ENCODE measurements at places on chromosomes 13 and 19. TPM values are rescaled to one million over a fixed set of nuclear protein-coding genes. Genes with fewer than 3 reads are reported as not detected.

LAIR1 gene
- 11.8 TPM for total RNA-seq

PGLYRP1 gene
- total RNA-seq = not detected

MCEMP1 gene
- 1.2 TPM for total RNA-seq

ZNF844 gene
- 8.8 TPM for total RNA-seq

IGFL1 gene
- 1.2 TPM for total RNA-seq

DNA sequence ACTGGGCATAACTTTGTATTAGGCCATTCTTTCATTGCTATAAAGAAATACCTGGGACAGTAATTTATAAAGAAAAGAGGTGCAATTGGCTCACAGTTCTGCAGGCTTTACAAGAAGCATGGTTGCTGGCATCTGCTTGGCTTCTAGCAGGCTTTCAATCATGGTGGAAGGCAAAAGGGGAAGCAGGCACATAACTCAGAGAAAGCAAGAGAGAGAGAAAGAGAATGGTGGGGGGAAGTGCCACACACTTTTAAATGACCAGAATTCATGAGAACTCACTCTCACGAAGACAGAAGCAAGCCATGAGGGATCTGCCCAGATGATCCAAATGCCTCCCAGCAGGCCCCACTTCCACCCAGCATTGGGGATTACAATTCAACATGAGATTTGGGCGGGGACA is 179.7 kb downstream of the SPRY2 start:
- no peak overlapping the region for H3K4me3 ChIP-seq
- H3K36me3 ChIP-seq = no peaks in the 10 kb centered on the region
- no peaks in the 10 kb centered on the region for H3K4me1 ChIP-seq
- no peaks in the 10 kb centered on the region for H3K27me3 ChIP-seq
- no peak overlapping the region for H3K27ac ChIP-seq
- ATAC-seq = no peak

DNA sequence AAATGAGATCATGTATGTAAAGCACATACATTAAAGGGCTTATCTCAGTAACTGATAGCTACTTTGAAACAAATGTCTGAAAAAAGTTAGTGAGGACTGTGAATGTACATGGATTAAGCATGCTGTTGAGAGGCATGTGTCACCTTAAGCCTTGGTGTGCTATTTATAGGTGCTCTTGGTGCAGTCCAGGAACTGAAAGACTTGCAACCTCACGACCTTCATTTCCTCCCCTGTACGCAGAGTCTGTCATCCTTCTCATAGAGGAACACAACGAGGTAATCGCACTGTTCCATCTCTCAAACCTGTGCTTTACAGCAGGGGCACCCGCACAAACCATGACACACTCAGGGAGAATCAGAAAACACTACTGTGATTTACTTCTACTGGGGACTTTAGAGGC is 65.6 kb downstream of the UFM1 start:
- H3K4me3 ChIP-seq = no peak overlapping the region
- no peak for ATAC-seq
- H3K4me1 ChIP-seq = no peaks in the 10 kb centered on the region
- H3K27me3 ChIP-seq = no peaks in the 10 kb centered on the region

DNA sequence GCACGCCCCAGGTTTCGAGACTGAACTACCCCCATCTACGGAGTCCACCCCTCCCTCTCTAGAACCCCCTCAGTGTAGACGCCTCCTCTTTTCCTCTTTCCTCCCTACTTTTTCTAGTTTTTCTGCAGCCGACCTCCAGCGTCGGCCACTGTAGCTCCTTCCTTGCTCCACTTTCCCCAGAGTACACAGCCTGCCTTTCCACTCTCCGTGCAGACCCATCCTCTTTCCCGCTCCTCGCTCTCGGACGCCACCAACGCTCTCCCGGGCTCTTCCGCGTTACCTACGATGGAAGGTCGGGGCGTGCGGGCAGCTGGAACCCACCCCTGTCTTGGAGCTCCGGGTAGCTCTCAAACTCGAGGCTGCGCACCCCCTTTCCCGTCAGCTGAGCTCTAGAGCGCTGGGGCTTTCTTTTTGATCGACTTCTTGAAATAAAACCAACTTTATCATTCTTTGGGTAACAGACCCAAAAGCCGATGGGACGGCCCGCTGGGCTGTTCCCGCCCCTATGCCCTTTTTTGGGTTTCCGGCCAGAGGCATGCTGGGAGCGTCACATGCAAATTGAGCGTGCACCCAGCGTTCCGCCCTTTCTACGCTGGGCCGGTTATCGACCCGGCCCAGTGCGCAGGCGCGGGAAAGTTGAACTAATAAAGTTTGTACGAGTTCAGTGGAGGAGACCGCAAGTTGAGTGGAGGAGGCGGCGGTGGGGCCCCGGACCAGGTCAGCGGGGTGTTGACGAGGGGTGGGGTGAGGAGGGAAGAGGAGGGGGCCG is at the start of the genes BCL2L12 and IRF3:
Gene BCL2L12 (plus strand): TSS at position 583 of the 769 bp plus-strand sequence. CDS start 760 bp downstream, outside the sequence.
Gene IRF3 (minus strand): TSS at position 507 of the 769 bp plus-strand sequence. CDS start 1,019 bp downstream, outside the sequence.
- no peaks in the 10 kb centered on the region for H3K36me3 ChIP-seq
- ATAC-seq = peak; percentile 94
- H3K27me3 ChIP-seq = no peaks in the 10 kb centered on the region
- H3K27ac ChIP-seq = peak within 1 kb of the TSS; percentile 95

- H3K4me3 ChIP-seq = peak overlapping the region; percentile 84
- H3K36me3 ChIP-seq = peaks cover under 1% of the 10 kb centered on the region
- H3K27me3 ChIP-seq = no peaks in the 10 kb centered on the region
- peak overlapping the region; percentile 99 for H3K27ac ChIP-seq
- peak; percentile 58 for ATAC-seq
- no peaks in the 10 kb centered on the region for H3K4me1 ChIP-seq
These were observed 603 bp downstream of the RFX1 start for GRCh38 chr19:14005349-14006084.

DNA sequence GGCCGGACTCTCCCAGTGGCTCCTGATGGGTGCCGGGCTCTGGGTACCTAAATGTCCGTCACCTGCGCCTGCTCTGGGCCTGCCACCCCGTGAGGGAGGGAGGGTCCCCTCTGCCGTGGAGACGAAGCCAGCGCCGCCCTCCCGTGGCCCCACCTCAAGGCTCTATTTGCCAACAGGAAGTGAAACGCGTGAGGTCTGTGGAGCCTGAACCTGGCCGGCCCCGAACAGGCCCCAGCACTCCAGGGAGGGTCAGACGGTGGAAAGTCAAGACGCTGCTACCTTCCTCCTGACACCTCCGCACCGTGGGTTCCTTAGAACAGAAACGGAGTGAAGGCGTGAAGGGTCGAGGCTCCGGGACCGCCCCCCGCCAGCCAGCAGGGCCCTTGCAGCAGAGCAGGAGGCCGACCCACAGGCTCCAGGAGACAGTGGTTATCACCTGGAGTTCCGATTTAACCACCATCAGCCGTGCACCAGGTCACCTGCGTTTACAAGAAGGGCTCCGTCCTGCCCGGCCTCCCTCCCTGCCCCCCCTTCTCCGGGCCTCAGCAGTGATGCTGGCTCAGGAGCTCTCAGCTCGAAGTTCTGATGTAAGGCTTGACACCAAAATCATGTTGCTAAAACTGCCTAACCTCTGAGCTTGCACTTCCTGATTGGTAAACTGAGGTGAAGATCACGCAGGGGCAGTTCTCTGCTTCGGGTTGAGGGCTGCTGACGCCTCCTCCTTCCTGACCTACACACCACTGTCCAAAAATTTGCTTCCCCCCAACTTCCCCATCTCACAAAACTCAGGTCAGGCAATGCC is 50.9 kb upstream of the C13orf46 start:
- no peaks in the 10 kb centered on the region for H3K36me3 ChIP-seq
- no peak for ATAC-seq
- H3K4me3 ChIP-seq = no peak overlapping the region
- no peak overlapping the region for H3K27ac ChIP-seq
- H3K4me1 ChIP-seq = peaks cover 27% of the 10 kb centered on the region

GRCh38 chr13:58858870-58859371 is 1227.4 kb downstream of the PCDH17 start:
- no peaks in the 10 kb centered on the region for H3K4me1 ChIP-seq
- no peak for ATAC-seq
- H3K36me3 ChIP-seq = no peaks in the 10 kb centered on the region
- H3K27me3 ChIP-seq = no peaks in the 10 kb centered on the region

GRCh38 chr19:43362179-43362578 is 8.7 kb downstream of the CD177 start:
- no peak overlapping the region for H3K4me3 ChIP-seq
- no peak for ATAC-seq
- no peaks in the 10 kb centered on the region for H3K4me1 ChIP-seq
- peaks cover 24% of the 10 kb centered on the region for H3K27me3 ChIP-seq

- no peak overlapping the region for H3K4me3 ChIP-seq
- no peaks in the 10 kb centered on the region for H3K36me3 ChIP-seq
- H3K4me1 ChIP-seq = no peaks in the 10 kb centered on the region
These were observed 121.9 kb upstream of the TMTC4 start for GRCh38 chr13:100796463-100796862.

GRCh38 chr13:27170221-27170515 is 1.4 kb downstream of the USP12 start:
- no peak for ATAC-seq
- H3K4me3 ChIP-seq = peak overlapping the region; percentile 96
- no peaks in the 10 kb centered on the region for H3K27me3 ChIP-seq
- H3K36me3 ChIP-seq = no peaks in the 10 kb centered on the region
- peak overlapping the region; percentile 99 for H3K27ac ChIP-seq

DNA sequence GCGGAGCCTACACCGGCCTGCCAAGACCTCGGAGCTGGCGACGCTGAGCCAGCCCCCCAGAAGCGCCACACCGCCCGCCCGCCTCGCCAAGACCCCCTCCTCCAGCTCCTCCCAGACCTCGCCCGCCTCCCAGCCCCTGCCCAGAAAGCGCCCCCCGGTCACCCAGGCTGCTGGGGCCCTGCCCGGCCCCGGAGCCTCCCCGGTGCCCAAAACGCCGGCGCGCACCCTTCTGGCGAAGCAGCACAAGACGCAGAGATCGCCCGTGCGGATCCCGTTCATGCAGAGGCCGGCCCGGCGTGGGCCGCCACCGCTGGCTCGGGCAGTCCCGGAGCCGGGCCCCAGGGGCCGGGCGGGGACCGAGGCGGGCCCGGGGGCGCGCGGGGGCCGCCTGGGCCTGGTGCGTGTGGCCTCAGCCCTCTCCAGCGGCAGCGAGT is 10.2 kb downstream of the C19orf25 start:
- peaks cover 99% of the 10 kb centered on the region for H3K27me3 ChIP-seq
- H3K4me3 ChIP-seq = no peak overlapping the region
- no peak overlapping the region for H3K27ac ChIP-seq
- ATAC-seq = no peak

- no peak overlapping the region for H3K27ac ChIP-seq
- H3K27me3 ChIP-seq = peaks cover 19% of the 10 kb centered on the region
- ATAC-seq = no peak
- H3K36me3 ChIP-seq = no peaks in the 10 kb centered on the region
- H3K4me1 ChIP-seq = no peaks in the 10 kb centered on the region
These were observed 157.6 kb upstream of the OBI1 start for GRCh38 chr13:78816592-78816991.

DNA sequence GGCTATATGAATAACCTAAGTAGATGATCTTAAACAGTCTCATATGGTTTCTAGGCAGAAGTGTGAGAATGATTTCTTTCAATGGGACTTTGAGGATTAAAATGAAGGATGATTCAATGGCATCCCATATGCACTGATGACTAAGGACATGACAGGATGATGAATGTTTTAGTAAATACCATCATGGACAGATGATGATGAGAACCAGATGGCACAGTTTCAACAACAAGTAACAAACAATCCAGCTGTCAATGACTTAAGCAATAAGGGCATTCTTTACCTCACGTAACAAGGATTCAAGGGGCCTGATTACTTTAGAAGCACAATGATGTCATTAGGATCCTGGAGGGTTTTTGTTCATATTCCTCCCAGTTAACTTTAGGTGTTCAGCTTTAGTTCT is 2678.4 kb downstream of the PCDH9 start:
- no peak overlapping the region for H3K27ac ChIP-seq
- H3K27me3 ChIP-seq = no peaks in the 10 kb centered on the region
- H3K36me3 ChIP-seq = no peaks in the 10 kb centered on the region

DNA sequence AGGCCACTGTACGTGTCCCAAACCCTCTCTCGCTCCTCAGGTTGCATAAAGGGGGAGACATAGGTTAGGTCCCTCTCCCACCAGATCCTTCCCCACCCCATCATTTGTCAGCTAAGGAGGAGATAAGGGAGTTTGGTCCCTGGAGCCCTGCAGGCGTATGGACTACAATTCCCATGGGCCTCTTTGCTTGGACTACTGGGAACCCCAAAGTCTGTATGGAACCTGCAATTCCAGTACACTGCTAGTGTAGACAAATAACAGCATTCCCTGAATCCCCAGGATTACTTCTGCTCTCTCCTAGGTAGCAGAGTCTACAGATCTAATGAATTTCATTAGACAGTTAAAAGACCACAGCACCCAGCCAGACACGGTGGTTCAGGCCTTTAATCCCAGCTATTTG is 16.0 kb upstream of the HSD17B14 start:
- no peak overlapping the region for H3K4me3 ChIP-seq
- ATAC-seq = no peak
- H3K36me3 ChIP-seq = peaks cover 46% of the 10 kb centered on the region
- no peak overlapping the region for H3K27ac ChIP-seq
- H3K4me1 ChIP-seq = no peaks in the 10 kb centered on the region
- H3K27me3 ChIP-seq = no peaks in the 10 kb centered on the region

- no peak overlapping the region for H3K27ac ChIP-seq
- H3K27me3 ChIP-seq = no peaks in the 10 kb centered on the region
- H3K36me3 ChIP-seq = no peaks in the 10 kb centered on the region
- H3K4me3 ChIP-seq = no peak overlapping the region
These were observed 62.9 kb upstream of the SPATA13 start for GRCh38 chr13:24097667-24098066.

GRCh38 chr13:46668302-46668720 is 115.3 kb downstream of the LRCH1 start:
- no peak for ATAC-seq
- H3K27ac ChIP-seq = peak overlapping the region; percentile 61
- H3K4me1 ChIP-seq = peaks cover 23% of the 10 kb centered on the region
- H3K27me3 ChIP-seq = no peaks in the 10 kb centered on the region
- H3K4me3 ChIP-seq = no peak overlapping the region
- H3K36me3 ChIP-seq = peaks cover 9% of the 10 kb centered on the region

DNA sequence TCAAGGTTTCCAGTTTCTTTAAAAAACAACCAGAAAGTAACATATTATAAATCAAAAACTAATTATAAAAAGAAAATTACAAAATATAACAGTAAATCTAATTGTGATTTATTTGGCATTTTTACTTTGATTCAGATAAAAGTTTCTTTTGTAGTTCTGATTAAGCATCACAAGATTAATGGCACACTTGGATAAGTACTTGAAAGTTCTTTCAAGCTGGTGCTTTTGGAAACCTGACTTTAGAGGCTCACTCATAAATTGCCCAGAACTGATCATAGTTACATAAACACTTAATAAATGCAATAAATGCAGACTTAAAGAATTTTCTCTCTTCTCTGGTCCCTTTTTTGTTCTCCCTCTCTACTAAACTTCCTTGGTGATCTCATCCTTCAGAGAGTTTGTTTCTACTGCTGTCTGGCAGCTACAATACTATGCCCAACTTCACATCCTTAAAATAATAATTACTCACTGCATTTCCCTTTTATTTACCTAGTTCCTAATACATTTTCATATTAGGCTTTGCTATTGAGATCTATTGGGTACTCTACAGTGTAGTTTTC is 1417.0 kb downstream of the EFNB2 start:
- no peak overlapping the region for H3K27ac ChIP-seq
- no peaks in the 10 kb centered on the region for H3K27me3 ChIP-seq
- H3K4me3 ChIP-seq = no peak overlapping the region
- no peaks in the 10 kb centered on the region for H3K36me3 ChIP-seq

All from gastroesophageal sphincter (tissue), 4 donors.